ENCODE measurements at places on chromosomes 1 and 21. TPM values are rescaled to one million over a fixed set of nuclear protein-coding genes. Genes with fewer than 3 reads are reported as not detected.
A peak's percentile ranks its signal among the peaks of the same experiment; 100 is the strongest.

DNA sequence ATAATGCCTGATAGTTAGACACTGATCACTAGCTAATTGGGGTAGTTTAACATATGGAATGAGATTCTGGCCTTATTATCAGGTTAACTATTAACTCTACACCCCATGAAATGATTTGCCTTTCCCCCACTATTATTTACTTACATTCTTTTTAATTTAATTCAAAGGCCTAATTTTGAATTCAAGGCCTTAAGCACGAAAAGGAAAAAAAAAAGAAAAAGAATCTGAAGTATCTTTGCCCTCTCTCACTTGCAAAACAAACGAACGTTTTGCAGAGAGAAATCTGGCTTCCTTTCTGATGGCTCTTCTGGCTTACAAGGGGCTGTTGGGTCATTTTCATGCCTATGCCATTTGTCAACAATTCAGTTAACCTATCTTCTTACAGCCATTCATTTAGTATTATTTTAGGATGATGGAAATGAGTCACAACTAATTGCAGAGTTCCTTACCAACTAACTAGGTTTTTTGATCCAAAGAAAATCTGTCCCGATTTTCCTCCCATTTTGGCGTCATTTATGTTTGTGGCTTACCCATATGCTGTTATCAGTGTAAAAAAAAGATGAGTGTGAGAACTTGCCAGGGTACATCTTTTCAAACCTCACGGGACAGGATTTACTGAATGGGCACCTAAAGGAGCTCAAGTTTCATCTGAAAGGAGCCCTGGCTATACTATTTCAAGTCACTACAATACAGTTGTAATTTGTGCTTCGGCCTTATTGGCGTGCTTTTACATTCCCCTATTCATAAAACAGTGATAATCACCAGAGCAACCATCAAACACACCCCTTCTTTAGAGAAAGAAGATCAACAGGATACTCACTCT lies 1.9 kb upstream of the ERRFI1 start:
- no peak for DNase-seq

DNA sequence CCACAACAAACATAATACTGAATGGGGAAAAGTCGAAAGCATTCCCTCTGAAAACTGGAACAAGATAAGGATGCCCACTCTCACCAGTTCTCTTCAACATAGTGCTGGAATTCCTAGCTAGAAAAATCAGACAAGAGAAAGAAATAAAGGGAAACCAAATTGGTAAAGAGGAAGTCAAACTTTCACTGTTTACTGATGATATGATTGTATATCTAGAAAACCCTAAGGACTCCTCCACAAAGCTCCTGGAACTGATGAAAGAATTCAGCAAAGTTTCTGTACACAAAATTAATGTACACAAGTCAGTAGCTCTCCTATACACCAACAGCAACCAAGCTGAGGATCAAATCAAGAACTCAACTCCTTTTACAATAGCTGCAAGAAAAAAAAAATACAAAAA lies 6.9 kb upstream of the F13B start:
- DNase-seq, result no peak

DNA sequence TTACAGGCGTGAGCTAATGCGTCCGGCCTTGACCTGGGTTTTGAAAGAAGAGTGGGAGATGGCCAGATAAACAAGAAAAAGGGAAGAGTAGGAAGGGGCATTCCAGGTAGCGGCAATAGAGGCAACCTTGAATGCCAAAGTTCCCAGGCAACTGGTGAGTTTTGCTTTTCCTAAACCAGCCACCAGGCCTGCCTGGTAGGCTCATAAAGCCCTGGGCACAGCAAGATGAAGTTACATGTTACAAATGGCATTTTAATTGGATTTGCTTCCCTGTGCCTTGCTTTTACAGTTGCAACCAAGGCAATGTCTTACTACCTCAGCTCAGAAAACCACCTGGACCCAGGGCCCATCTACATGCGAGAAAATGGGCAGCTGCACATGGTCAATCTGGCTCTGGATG lies 5.5 kb downstream of the LRRC42 start:
- no peak for DNase-seq

DNA sequence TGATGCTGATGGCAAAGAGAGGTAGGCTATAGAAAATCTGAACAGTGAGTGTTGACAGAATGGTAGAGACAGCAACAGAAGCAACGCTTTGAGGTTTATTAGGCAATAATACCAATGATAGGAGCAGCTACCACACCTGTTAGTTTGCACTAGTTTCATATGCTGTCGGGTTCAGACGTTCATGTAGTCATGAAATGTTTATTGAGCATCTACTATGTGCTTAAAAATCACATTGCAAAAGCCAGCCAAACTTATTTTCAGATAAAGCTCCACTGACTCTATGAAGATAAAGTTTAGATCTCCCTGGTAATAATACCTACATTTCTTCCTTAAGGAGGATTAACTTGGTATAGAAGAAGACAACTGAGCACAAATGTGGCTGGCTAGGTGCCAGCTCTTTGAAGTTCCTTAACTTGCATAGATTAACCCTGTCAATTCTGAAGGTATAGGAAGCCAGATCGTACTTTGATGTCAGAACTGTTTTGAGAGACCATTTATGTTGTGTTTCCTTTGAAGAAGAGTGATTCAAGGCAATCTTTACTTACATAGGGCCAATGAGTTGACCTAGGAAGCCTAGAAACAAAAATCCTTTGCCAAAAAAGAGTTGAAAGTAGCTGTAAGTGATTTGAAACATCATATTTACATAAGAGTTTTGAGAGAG lies 71.5 kb downstream of the DISP1 start:
- no peak for DNase-seq

DNA sequence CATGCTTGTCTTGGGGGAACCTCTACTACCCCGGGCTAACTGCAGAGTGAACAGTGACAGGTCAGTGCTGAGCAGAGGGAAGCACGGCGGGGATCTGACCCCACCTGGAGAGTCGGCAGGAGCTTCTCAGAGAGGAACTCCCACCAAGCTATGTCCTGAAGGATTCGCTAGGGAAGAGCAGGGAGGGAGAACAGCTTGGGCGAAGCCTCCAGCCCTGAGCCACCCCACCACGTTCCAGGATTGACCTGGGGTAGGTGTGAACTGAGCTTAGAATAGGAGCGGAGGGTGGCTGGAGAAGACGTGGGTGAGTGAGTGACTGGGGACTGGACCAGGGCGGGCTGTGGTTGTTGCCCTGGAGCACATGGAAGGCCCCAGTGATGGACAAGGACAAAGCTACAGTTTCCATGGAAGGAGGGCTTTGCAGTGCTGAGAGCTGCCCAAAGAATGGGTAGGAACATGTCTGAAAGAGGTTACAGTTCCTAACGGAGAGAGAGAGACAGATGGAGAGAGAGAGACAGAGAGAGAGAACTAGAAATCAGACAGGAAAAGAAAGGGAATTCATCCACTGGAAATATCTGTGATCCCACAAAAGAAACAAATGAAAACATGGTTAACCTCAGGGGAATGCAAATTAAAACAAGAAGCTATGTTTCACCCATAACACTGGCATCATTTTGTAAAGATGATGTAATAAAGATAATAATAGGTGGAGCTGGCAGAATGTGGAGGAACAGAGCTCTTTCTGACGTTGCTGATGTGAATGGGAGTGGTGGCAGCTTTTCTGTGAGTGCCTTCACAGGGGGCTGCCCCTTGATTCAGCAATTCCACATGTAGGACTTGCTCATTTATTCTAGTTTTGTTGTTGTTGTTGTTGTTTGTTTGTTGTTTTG lies 17.2 kb downstream of the BSND start:
- DNase-seq, result no peak

DNA sequence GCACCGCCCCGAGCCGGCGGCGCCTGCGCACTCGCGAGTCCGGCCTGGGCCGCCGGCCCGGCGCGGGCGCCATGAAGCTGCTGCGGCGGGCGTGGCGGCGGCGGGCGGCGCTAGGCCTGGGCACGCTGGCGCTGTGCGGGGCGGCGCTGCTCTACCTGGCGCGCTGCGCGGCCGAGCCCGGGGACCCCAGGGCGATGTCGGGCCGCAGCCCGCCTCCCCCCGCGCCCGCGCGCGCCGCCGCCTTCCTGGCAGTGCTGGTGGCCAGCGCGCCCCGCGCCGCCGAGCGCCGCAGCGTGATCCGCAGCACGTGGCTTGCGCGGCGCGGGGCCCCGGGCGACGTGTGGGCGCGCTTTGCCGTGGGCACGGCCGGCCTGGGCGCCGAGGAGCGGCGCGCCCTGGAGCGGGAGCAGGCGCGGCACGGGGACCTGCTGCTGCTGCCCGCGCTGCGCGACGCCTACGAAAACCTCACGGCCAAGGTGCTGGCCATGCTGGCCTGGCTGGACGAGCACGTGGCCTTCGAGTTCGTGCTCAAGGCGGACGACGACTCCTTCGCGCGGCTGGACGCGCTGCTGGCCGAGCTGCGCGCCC lies at the start of gene B3GALT6:
Gene B3GALT6, plus strand, starts transcription at position 30 of the 588 bp plus-strand sequence. Its CDS starts 42 bp downstream, at position 72.
- no peak for DNase-seq

- peak; percentile 56 for DNase-seq
Measured at GRCh38 chr1:233240829-233241682, 54.5 kb downstream of the PCNX2 start.

- peak; percentile 17 for DNase-seq
Measured at GRCh38 chr1:77539519-77540142, 142.8 kb downstream of the ZZZ3 start.

DNA sequence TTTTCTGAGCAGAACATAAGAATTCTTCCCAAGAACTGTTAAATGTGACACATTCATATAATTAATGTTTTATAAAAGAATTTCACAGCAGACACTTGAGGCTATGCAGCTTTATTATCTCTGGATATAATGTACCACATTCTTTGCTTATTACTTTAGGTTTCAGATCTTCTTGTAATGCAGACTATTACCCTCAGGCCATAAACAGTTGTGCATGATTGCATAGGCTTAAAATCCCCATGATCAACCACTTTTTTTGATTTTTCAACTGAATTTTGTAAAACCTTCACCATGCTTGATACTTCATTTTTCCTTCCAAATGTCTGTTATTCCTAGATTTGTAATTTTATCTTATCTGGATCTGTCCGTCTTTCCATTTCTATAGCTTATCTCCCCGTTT lies 1355.7 kb downstream of the BRINP3 start:
- no peak for DNase-seq

- no peak for DNase-seq
Measured at GRCh38 chr1:117295001-117295400, 72.2 kb upstream of the MAN1A2 start.

DNA sequence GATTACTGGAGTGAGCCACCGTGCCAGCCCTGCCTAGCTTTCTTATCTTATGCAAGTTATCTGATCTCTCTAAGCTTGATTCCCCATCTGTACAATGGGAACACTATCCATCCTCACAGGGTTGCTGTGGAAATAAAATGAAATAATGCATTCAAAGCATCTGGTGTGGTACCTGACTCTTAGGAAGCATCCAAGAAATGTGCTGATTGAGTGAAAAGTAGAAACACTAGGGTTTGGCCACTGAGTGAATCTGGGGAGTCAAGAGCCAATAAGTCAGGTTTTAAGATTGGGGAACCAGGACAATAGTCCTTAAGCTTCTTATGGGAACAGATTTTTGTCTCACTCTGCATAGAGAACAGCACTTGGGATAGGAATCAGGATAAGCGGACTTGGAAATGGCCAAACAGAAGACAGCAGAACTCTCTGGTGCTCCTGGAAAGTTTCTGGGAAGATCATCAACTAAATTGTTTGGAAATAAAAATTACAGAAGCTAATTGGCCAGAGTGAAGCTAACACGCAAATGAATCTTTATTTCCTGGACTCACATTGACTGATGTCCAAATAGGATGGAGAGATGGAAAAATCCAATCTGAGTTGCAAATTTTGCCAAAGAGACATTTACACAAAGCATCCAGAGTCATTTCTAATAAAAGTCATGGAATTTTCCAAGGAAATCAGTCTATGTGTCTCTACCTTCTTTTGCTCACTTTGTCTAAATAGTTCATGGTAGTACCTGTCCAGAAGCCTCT lies 3.3 kb downstream of the PAFAH2 start:
- no peak for DNase-seq

DNA sequence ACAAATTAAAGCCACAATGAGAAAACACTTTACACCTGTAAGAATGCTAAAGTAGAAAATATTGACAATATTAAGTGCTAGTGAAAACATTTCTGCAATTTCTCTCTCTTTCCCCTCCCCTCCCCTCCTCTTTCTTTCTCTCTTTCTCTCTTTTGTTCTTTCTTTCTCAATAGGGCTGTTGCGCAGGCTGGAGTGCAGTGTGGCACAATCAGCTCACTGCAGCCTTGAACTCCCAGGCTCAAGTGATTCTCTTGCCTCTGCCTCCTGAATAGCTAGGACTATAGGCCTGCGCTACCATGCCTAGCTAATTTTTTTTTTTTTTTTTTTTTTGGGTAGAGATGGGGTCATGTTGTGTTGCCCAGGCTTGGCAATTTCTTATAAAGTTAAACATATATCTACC lies 5.9 kb upstream of the SHISAL2A start:
- DNase-seq, result no peak

- no peak for DNase-seq
Measured at GRCh38 chr21:42154237-42155044, 64.5 kb upstream of the ABCG1 start.

GRCh38 chr1:211587123-211587522 lies 8.2 kb upstream of the SLC30A1 start:
- no peak for DNase-seq

GRCh38 chr1:7298749-7299151 lies 472.3 kb upstream of the VAMP3 start:
- DNase-seq, result no peak

DNA sequence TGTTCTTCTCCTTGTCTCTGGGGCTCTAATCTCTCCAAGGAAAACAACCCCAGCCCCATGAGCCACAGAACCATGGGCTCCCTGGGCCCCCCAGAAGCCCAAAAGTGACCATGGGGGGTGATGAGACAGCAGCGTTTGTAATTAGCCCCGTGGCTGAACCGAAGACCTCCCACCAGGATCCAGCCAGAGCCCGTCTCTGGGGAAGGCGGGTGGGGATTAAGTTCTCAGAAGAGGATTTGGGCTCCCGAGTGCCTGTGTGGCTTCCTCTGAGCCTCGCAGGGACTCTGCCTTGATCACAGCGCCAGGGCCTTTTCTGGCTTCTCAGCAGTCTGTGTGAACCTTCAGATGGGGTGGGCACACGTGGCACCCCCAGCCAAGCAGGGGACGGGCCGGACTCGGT lies 77.0 kb downstream of the ALPL start:
- no peak for DNase-seq

Gene ATAD3B
- 5.7 TPM for total RNA-seq

Gene SYT11
- 11.1 TPM for total RNA-seq

Gene CR1L
- total RNA-seq, result not detected

Gene PARP1
- total RNA-seq, result 116 TPM

Gene FAM163A
- total RNA-seq, result 0.14 TPM

Gene CA6
- not detected for total RNA-seq
